ENCODE measurements at places on chromosomes 13 and 19.

- DNase-seq: no peak
Observed at GRCh38 chr13:44382635-44383145, 9.1 kb downstream of the SERP2 start.

DNA sequence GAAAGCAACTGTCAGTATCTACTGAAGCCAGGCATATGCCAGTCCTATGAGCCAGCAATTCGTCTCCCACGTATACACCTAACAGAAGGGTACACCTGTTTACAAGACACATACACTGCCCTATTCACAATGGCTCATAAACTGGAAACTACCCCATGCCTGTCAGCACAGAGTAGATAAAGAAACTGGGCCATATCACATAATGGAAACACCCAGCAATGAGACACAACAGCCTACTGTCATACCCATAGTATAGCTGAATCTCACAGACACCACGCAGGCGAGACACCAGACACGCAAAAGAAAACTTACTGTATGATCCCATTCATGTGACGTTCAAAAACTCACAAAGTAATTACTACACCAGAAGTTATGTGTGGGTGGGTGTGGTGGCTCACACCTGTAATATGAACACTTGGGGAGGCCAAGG, 15.7 kb downstream of the NOSIP start:
- DNase-seq: no peak

DNA sequence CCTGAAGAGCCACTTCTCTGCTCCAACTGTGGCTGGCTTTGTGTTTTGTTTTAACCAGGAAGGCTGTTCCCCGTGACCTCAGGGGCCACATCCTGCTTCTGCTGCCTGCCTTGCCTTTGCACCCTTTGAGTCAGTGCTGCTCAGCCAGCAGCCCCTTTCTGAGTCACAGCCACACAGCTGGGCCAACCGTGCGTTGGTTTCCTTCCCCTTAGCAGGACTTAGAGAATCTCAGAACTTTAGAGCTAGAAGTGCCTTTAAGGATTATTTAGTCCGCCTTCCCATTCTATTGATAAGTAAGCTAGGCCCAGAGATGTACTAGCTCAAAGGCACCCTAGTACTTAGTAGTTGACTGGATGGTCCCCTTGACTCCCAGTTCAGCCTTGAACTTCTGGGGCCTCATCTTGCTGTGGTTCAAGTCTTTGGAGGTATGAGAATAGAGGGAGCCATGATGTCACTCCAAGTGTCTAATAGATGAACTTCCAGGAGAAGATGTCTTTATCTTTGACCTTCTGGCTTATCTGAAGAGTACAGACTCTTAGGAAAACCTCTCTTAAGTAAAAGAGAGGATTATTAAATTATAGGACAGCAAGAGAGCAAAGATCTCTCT, 8.0 kb downstream of the RGCC start:
- peak; percentile 79 for DNase-seq

- DNase-seq: no peak
Observed at GRCh38 chr19:46887240-46887782, 26.5 kb downstream of the ARHGAP35 start.

DNA sequence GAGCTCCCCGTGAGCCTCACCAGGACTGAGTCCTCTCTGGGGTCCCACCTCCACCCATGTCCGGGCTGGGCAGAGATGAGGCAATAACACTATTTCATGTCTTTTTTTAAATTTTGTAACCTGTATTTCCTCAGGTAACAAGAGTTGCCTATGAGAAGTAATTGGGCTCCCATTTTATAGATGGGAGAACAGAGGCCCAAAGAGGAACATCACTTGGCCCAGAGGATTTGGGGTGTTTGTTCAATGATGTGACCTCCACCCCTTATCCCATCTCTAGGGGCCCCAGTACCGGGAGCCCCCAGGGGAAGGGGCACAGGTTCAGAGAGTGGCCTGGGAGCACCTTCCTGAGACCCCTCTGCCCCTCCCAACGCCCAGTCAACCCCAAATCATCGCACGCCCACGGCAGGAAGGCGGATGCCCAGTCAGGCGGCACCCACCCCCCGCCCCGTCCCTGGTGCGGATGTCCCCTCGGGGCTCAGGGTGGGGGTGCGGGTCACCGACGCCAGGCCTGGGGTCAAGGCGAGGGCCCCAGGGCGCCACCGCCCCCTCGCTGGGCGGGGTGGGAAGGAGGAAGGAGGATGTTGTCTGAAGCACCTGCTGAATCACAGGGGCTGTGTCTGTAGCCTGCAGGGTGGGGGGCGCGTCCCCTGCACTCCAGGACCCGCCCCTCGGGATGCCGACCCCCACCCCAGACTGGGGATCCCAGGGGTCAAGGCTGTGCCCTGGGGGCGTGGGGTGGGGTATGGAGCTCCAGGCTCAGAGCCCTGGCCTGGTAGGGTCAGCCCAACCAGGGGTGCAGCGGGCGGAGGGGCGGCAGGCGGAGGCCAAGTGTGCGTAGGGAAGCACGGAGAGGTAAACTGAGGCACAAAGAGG, 9.0 kb upstream of the CIRBP start:
- no peak for DNase-seq

DNA sequence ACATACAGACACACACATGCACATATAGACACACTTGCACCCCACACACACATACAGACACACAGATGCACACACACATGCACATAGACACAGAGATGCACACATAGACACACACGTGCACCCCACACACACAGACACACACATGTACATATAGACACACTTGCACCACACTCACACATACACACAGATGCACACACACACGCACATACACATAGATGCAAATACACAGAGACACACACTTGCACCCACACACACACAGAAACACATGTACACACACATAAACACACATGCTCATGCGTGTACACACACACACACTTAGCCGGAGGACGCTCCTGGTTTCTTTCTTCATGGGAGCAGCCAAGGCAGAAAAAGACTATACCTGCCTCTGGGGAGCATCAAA, 10.0 kb downstream of the COL4A2 start:
- DNase-seq: no peak

DNA sequence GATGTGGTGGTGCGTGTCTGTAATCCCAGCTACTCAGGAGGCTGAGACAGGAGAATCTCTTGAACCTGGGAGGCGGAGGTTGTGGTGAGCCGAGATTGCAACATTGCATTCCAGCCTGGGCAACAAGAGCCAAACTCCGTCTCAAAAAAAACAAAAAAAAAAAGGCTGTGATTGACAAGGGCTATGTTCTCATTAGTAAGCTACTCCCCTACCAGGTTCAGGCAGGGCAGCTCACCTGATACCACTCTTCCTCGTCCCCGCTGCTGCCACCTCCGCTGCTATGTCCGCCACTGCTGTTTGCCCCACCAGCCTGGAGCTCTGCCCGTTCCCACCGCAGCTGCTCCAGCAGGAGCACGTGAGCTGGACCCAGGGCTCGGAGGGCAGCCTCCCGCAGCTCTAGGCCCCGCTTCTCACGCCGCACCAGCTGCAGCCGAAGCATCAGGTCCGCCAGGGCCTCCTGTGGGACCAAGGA, 9.4 kb downstream of the USHBP1 start:
- DNase-seq: no peak

GRCh38 chr13:45361596-45362206, 20.7 kb upstream of the TPT1 start:
- DNase-seq: no peak

GRCh38 chr19:17333611-17334413, 843 bp downstream of the ANO8 start:
- peak; percentile 43 for DNase-seq

- no peak for DNase-seq
Observed at GRCh38 chr13:24348385-24348784, 39.0 kb downstream of the C1QTNF9 start.

DNA sequence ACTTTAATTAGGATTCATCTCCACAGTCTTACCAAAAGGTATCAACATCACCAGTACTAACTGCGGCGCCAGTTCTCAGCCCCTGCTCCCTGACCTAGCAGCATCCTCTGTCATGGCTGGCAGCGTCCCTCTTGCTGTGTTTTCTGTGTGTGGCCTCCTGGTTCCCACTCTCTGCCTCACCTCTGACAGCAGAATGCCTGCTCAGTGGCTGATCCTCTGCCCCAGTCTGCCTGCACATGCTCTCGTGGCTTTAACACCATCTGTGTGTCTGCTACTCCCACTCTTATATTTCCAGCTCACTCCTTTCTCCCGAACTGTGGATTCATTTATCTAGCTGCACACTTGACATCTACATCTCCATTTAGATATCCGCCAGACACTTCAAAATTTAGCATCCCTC, 341.5 kb downstream of the MTUS2 start:
- no peak for DNase-seq

- no peak for DNase-seq
Observed at GRCh38 chr19:16888629-16889365, at the start of gene F2RL3. Gene F2RL3 (plus strand): TSS chr19:16888999. CDS start chr19:16889190, 191 bp downstream.

DNA sequence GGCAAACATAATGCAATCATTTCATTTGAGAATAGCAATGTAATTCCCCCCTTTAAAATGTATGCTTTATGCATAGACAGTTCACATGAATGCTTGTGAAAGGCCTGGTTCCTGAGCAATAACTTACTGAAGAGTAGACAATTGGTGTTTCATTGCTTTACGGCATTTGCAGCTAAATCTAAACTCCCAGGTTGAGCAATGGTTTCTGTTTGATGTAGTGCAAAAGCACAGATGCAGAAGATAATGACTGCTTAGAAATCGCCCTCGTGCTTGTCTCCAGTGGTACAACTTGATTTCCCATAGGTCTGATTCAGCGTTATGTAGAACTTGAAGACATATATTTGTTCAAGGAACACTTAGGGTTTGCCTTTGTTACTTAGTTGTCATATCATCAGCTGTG, 1018.3 kb downstream of the DIAPH3 start:
- no peak for DNase-seq

GRCh38 chr19:13797870-13798269, 2.6 kb downstream of the ZSWIM4 start:
- no peak for DNase-seq

DNA sequence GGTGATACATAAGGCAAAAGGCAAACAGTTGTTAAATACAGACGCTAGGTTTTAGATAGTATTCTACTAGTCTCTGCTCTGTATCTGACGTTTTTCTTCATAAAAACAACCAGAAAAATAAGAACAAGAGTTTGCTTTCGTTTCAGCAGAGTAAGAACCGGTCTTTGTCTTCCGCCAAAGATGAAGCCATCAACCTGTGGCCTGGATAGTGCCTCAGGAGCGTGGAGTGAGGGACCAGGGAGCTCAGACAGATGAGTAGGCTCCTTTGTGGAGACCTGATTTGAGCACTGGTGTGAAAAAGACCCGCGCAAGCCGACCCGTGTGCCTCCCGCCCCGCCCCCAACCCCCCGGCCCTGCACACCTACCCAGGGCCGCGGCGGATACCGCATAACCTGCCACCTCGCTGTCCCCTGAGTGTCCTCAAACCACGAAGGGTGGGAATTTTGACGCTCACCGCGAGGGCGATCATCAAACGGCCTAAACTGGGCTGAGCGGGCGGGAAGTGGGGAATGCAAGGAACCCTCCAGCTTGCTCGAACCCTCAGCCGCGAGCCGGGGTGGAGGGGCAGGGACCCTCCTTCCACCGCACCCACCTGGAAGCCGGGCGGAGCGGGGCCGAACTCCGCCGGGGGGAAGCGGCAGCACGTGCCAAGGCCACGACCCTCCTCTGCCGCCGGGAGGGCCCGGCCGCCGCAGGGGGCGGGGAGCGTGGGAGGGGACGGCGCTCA, 866 bp upstream of the LMO7 start:
- DNase-seq: no peak

- DNase-seq: no peak
Observed at GRCh38 chr19:40744554-40745401, 5.5 kb downstream of the ACTMAP start.

- DNase-seq: no peak
Observed at GRCh38 chr13:98094678-98095266, 48.1 kb upstream of the FARP1 start.

GRCh38 chr13:49976314-49977258, 20.3 kb upstream of the TRIM13 start:
- peak; percentile 58 for DNase-seq

DNA sequence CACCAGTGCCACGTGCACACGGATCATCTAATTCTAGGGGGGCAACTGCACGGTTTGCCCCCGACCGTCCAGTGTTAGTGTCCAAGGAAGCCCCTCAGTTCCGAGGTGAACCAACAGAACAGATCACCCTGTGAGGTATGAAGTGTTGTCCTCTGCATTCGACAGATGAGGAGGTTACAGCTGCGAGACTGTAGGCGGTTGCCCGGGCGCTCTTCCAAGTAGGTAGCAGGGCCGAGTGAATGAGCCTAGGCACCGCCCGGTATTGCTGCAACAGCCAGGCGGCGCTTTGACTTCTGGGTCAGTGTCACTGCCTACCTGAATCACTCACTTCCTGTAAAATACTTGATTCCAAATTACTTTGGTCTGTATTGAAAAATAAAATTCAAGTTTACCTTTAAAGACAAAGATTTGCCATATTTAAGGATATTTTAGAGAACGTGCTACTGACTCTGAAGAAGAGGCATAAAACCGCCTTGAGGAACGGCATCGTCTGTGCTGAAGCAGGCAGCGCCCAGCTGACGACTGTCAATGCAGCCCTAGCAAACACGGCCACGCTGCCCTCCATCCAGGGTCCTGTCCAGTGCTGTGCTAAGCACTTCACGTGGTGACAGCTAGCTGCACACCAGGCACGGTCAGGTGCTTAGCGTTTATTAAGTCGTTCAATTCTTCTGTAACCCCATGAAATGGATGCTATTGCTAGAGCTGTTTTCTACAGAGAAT, 19.3 kb upstream of the RASA3 start:
- no peak for DNase-seq

DNA sequence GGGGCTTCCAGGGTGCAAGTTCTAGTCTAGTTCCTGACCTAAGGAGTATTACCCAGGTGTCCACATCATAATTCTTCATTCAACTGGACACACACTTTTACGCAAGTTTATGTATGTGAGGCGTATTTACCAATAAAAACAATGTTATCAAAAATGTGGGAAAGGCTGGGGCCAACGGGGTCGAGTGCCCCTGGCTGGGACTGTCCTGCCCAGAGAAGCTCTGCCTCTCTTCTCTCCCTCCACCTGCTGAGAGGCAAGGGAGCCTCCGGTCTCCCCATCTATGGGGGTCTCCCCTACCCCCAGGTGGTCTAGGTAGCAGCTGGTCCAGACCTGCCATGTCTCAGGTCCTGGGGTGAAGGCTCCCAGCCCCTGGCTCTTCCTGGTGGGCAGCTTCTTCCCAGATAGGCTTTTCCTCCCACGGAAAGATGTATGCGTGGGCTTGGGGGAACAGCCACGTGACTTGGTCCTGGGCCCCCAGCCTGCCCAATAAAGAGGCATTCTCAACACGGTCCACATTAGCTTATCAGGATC, 132.4 kb downstream of the USP12 start:
- DNase-seq: no peak
